Panc1 (cell line): ENCODE measurements at places on chromosomes 5 and 9.

DNA sequence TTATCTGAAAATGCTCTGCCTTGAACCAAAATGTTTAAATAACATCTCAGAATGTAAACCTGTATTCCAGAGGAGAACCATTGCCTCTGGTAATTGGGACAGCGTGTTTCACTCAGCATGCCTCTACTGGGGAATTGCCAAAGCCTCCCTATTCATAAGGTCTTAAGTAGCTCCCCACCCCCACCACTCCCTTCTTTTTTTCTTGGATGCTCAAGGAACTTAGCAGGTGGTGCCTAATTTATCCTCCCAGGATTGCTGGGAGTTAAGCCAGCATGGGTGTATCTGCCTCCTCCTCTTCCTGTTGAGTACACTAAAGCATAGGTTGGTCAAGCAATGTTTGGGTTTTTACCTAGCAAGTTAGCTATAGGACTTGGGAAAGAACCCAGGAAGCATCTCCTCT, 220.2 kb downstream of the DMAC1 start:
- no peak for DNase-seq

GRCh38 chr9:133426011-133426410, 3.8 kb downstream of the ADAMTS13 start:
- no peak for DNase-seq

DNA sequence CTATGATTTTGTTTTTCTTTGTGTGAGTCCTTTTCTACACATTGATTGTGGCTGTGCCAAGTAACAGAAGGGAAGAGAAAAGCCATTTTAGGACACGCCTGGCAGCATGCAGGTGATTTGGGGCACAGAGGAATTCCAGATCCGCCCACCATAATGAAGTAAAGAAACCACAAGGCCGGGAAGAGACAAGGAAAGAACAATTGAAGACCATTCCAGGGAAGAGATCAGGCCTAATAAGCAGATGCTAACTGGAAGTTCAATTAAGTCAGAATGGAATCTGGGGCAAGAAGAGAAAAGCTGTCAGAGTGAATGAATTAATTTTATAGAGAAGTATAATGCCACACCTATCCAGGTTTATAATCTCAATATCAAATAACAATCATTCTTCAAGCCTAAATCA, 110.2 kb upstream of the ISL1 start:
- DNase-seq, result no peak

- DNase-seq, result no peak
These were observed 542.9 kb downstream of the CDH9 start for GRCh38 chr5:26495437-26495836.
